G401 (cell line): ENCODE measurements at places on chromosomes 12 and 14. TPM values are rescaled to one million over a fixed set of nuclear protein-coding genes. Genes with fewer than 3 reads are reported as not detected.

CLMN gene
- total RNA-seq = not detected in 2 replicates

CMA1 gene
- total RNA-seq = not detected in 2 replicates

TMTC2 gene
- 0.58 and 0.74 TPM in 2 replicates for total RNA-seq

MRPL51 gene
- total RNA-seq = 363 and 396 TPM in 2 replicates

RIPK3 gene
- not detected in 2 replicates for total RNA-seq

SLC10A1 gene
- total RNA-seq = not detected in 2 replicates

PRICKLE1 gene
- total RNA-seq = 7.4 and 17.9 TPM in 2 replicates

AICDA gene
- not detected in 2 replicates for total RNA-seq

ETNK1 gene
- total RNA-seq = 20.3 and 29.4 TPM in 2 replicates

CLEC6A gene
- not detected in 2 replicates for total RNA-seq

USP44 gene
- total RNA-seq = 0.34 and 4.2 TPM in 2 replicates

GARIN6 gene
- not detected in 2 replicates for total RNA-seq

RNF34 gene
- total RNA-seq = 39.0 and 43.8 TPM in 2 replicates

LPAR5 gene
- 0.03 TPM in 1 of 2 replicates, not detected in the other for total RNA-seq

DCN gene
- not detected in 2 replicates for total RNA-seq

TDRD9 gene
- total RNA-seq = not detected in 2 replicates

CDKN3 gene
- total RNA-seq = 110 and 135 TPM in 2 replicates

BCL7A gene
- total RNA-seq = 10.6 and 16.1 TPM in 2 replicates

GPR65 gene
- total RNA-seq = not detected in 2 replicates

BMP4 gene
- total RNA-seq = 461 and 546 TPM in 2 replicates

FAM222A gene
- total RNA-seq = 4.0 and 9.0 TPM in 2 replicates

SLCO1A2 gene
- total RNA-seq = not detected in 2 replicates

NFKBIA gene
- 98.1 and 101 TPM in 2 replicates for total RNA-seq

MYBPC1 gene
- total RNA-seq = not detected in 2 replicates

LRIG3 gene
- 0.58 and 0.74 TPM in 2 replicates for total RNA-seq

POLE2 gene
- 43.9 and 69.6 TPM in 2 replicates for total RNA-seq

M6PR gene
- 292 and 302 TPM in 2 replicates for total RNA-seq

SERPINA9 gene
- not detected in 2 replicates for total RNA-seq

LYZ gene
- total RNA-seq = not detected in 2 replicates

HSPA2 gene
- total RNA-seq = not detected in 2 replicates

NGB gene
- total RNA-seq = not detected in 2 replicates

STYX gene
- 28.6 and 33.9 TPM in 2 replicates for total RNA-seq

SIRT4 gene
- 2.9 and 4.6 TPM in 2 replicates for total RNA-seq

DACT1 gene
- 0.03 TPM in 1 of 2 replicates, not detected in the other for total RNA-seq

CMAS gene
- total RNA-seq = 19.6 and 23.6 TPM in 2 replicates

FOXG1 gene
- total RNA-seq = 0.25 TPM in 1 of 2 replicates, not detected in the other

MUCL1 gene
- not detected in 2 replicates for total RNA-seq

NDRG2 gene
- total RNA-seq = 28.6 and 40.4 TPM in 2 replicates

STK38L gene
- total RNA-seq = 6.3 and 13.9 TPM in 2 replicates

PAPLN gene
- not detected in 2 replicates for total RNA-seq

EML1 gene
- total RNA-seq = 19.2 and 23.5 TPM in 2 replicates

WNT5B gene
- total RNA-seq = 8.0 and 13.5 TPM in 2 replicates

KMT2D gene
- total RNA-seq = 13.8 and 18.6 TPM in 2 replicates

LRP1 gene
- total RNA-seq = 19.3 and 25.1 TPM in 2 replicates

ACOT6 gene
- not detected in 2 replicates for total RNA-seq

SNRNP35 gene
- 6.3 and 9.1 TPM in 2 replicates for total RNA-seq
